ENCODE measurements at places on chromosomes 7 and 10.

DNA sequence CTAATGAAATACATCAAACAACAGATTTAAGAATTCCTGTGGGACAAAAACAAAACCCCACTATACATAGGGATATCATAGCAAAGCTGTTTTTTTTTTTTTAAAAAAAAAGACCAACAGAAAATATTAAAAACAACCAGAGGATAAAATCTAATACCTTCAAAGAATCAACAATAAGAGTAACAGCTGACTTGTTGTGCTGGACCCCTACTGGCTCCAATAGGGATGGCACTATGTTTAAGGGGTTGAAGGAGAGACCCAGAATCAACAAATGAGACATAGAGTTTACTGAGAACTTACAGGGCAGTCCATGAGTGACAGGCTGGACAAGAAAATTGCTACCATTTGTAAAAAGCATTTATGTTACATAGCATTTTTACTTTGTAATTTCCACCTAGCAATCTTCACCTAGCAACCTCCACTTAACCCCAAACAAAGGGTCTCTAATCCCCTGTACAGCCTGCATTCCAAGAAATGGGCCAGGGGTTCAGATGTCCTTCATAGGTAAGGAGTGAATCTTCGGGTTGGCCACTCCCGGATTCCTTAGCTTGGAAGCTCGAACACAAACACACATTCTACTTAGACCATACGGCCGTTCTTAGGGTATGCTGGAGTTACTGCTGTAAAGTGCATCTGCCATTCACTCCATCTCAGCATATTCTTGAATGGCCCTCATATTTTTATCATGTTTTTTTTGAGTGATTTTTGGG, 25.8 kb downstream of the ASZ1 start:
- DNase-seq: no peak

GRCh38 chr7:85940798-85941197, 702.9 kb upstream of the GRM3 start:
- DNase-seq: no peak

DNA sequence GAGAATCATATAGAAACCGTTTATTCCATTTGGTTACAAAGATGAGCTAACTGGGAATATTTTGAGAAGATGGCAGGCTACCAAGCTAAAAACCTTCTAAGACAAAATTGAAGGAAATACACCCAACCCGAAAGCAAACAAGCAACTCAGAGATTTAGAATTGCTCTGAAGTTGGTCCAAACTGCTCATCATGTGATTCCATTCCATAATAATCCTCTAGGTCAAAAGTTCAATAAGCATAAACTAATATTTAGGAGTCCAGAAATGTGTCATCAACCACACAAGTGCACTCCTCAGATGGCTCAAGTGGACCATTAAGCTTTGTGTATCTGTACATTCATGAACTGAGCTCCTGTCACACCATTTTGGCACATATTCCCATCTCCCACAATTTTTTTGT, 28.7 kb downstream of the DGKI start:
- no peak for DNase-seq

DNA sequence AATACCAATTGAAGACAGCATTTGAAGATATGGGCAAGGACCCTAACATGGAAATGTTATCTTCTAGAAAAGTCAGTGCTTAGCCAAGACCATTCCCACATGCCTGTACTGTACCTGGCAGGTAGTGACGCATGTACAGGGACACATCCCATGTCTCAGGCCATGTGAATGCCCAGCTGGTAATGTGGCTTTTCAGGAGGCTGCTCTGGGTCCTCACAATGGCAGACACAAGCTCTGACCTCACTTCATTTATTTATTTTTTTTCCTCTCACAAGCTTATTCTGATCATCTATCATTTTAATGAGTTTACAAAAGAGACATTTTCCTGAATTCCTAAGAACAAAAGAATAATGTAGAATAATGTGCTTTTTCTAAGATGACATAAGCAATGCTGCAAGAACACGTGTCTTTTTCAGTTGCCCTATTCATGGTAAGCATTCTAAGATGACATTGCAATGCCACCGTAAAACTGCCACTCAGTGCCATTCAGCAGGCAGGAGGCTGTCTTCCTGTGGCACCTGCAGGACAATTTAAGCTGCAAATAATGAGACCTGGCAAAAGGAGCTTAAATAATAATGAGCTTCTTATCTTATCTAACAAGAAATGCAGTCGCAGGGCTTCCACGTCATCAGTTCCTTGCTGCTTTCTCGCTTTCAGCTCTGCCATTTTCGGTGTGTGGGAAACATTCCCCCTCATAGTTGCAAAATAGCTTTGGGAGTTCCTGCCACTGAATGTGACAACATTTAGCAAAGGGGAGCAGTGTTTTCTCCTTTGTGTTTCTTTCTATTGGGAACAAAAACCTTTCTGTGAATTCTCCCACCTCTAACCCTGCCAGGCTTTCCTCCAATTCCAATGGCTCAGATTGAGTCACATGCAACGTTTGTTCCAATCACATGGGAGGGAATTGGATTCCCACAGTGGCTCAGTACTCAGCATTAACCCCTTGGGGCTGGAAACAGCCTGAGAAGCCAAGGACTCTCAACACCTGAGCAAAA, 113.0 kb downstream of the SEC23IP start:
- no peak for DNase-seq

DNA sequence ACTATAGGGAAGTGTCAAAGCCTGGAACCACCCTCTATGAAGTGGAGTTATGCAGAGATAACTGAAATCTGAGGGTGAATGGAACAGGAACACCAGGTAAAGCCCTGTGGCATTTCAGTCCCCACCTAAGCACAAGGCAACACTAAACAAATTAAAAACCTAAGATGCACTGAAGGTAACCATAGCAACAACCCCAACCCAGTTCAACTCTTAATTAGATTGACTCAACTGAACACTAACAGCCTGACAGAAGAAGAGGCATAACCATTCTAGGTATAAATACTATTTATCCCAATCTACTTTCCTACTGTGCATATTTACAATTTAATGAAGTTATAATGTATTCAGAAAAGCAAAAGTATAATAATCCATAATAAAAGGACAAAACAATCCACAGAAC, 9.2 kb upstream of the GIMAP5 start:
- DNase-seq: no peak
